ENCODE measurements at places on chromosomes 16 and 17.

DNA sequence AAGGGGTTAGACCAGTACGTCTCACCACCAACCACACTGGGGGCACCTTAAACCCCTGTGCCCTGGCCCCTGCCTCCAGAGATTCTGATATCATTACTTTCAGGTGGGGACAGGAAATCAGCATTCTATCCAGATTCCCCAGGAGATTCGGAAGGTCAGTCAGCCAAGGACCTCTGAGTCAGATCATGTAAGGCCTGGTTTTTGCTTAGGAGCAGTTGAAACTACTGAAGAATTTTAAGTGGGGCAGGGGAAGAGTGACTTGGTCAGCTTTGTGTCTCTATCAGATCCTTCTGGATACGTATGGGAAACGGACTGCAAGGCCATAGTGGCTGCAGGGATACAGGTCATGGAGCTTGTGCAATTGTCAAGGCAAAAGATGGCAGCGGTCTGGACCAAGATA is 9.0 kb downstream of the EMP2 start:
- H3K4me3 ChIP-seq = no peak overlapping the region
- H3K36me3 ChIP-seq = no peaks in the 10 kb centered on the region
- no peak for DNase-seq
- no peak overlapping the region for H3K27ac ChIP-seq
- no peaks in the 10 kb centered on the region for H3K27me3 ChIP-seq

DNA sequence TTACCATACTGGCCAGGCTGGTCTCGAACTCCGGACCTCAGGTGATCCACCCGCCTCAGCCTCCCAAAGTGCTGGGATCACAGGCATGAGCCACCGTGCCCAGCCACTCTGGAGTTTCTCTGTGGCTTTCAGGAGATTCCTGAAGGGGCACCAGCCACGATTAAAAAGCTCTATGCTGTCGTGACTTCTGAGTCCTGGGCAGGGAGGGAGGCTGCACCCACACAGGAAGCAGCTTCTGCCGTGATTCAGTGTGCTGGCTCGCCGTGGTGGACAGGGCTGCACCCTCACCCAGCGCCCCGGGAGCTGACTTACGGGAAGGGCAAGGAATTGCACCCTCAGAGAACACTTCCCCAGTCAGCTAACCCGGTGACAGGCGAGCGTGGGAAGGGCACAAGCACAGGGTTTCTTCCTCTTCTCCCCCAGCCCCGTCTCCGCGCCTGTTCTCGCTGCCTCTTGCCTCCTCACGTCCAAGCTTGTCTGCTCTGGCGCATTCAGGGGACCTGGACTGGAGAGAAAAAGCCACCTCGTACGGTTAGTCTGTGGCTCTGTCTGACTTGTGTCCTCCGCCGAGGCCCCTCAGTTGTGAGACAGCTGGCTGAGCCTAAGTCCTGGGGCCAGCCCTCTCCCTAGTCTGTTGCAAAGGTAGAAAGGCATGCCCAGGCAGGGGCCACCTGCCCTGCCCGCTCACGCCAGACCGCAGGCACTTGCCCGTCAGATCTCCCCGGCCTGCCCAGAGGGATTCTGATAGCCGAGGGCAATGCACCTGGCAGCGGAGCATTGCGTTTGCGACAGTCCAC is 145.0 kb downstream of the SEC14L1 start:
- H3K27ac ChIP-seq = peak overlapping the region; percentile 93
- H3K27me3 ChIP-seq = no peaks in the 10 kb centered on the region
- H3K4me3 ChIP-seq = no peak overlapping the region
- H3K4me1 ChIP-seq = peaks cover 45% of the 10 kb centered on the region
- no peaks in the 10 kb centered on the region for H3K36me3 ChIP-seq

- peaks cover 7% of the 10 kb centered on the region for H3K27me3 ChIP-seq
- H3K4me1 ChIP-seq = no peaks in the 10 kb centered on the region
- no peak overlapping the region for H3K27ac ChIP-seq
- H3K4me3 ChIP-seq = no peak overlapping the region
- peak; percentile 40 for DNase-seq
- H3K36me3 ChIP-seq = peaks cover 4% of the 10 kb centered on the region
These were observed 20.0 kb downstream of the AARSD1 start for GRCh38 chr17:42944211-42944610.

DNA sequence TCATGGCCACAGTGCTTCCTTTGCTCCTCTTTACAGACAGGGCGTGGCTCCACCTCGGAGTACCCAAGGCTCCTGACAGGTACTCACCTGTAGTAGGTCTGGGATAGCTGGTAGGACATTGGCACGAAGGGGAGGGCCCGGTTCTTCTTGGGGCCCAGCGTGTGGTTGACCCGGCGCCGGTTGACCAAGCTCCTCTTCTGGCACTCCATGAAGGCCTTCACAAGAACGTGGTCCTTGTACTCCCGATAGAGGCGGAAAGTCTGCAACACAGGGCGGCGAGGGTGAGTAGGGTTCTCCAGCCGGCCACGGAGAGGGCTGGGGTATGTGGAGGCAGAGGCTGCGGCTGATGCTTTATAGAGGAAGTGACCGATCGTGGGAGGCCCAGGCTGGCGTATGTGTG is 69.7 kb downstream of the IL21R start:
- peaks cover 19% of the 10 kb centered on the region for H3K4me1 ChIP-seq
- H3K4me3 ChIP-seq = no peak overlapping the region
- no peak for DNase-seq
- H3K36me3 ChIP-seq = peaks cover 87% of the 10 kb centered on the region
- H3K27ac ChIP-seq = no peak overlapping the region

DNA sequence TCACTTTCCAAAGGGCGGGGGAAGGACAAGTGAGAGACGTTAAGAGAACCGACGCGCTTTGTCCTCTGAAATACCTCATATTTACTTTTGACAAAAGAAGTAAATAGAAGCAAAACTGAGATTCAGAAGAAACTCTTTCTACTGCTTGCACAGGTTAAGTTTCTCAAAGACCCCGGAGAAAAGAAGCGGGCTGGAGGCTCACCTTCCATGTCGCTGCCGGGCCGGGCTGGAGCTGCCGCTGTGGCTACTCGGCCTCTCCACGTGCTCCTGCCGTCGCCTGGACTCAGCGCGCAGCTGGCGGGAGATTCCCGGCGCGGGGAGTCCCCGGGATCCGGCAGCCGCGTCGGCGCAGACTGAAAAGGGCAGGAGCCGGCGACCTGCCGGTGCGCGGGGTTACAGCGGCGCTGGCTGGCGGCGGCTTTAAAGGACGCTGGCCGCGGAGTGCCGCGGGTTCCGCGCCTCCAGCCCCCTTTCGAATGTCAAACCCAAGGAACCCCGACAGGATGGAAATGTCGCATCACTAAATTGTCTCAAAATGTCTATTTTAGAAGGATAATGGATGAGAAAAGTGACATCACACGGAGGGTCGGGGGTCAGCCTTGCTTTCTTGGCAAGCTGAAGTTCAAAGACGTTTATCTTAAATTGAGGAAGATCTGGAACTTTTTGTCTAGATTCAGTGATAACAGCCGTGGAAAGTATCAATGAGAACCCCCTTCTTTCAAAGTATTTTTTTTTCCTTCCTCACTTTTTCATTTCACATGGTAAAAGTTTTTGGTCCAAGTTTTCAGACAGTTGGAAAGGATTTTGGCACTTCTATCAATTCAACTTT is at the start of gene IKZF3:
IKZF3 (minus strand) TSS at position 395 of the 829 bp plus-strand sequence; CDS start at position 209, 186 bp downstream.
- peaks cover 2% of the 10 kb centered on the region for H3K4me1 ChIP-seq
- H3K27ac ChIP-seq = no peak within 1 kb of the TSS

DNA sequence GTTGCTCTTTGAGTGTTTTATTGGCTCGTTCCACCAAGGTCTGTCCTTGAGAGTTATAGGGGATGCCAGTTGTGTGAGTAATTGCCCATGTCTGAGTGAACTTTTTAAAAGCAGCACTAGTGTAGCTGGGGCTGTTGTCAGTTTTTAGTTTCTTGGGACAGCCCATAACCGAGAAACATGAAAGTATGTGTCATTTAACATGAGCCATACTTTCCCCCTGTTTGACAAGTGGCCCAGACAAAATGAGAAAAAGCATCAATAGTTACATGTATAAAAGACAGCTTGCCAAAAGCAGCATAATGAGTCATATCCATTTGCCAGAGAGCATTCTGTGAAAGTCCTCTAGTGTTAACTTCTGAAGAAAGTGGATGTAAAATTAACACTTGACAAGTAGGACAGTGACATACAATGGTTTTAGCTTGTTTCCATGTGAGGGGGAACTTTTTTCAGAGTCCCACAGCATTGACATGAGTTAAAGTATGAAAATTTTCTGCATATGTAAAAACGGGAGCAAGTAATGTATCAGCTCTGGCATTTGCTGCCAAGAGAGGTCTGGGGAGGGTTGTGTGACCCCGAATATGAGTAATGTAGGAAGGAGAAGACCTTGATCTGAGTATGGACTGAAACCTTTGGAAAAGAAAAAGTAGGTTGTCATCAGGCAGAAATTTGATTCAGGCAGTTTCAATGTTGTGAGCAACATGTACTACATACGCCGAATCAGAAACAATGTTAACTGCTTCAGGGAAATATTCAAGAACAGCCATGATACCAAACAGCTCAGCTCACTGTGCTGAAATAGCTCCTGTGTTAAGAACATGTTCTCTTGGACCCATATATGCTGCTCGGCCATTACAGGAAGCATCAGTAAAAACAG is 56.8 kb upstream of the ARL4D start:
- H3K4me3 ChIP-seq = no peak overlapping the region
- H3K27ac ChIP-seq = no peak overlapping the region
- peak; percentile 74 for DNase-seq
- H3K4me1 ChIP-seq = peaks cover 8% of the 10 kb centered on the region
- no peaks in the 10 kb centered on the region for H3K27me3 ChIP-seq

DNA sequence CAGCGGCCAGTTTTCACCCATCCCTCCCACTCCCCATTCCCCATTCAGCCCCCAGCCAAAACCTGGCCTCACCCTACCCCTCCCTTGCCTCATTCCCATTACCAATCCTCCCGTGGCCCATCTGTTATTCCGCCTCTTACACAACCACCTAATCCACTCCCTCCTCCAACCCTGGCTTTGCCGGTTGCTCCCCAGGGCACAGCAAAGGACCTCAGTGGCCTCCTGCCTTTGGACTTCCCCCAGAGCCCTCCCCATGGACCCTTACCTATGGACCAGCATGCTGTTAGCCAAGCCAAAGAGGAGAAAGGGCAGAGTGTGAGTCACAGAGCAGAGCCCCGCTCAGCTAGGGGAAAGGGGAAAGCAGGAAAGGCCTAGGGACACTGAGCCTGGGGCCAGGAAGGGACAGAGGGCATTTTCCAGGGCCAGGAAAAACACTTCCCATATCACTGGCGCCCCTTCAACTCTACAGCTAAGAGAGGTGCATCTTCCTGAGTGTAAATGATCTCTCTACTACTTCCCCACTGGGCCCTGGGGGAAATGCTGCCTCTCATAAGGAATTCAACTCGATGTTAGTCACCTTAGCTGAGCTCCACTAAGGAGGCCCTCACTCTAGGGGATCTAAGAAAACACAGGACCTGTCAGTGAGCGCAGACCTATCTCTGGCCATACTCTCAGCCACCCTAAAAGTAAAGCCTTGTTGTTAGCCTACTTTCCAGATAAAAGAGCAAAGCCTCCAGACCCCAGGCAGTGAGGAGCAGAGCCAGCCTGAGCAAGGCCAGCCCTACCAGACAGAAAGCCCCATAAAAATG is 10.6 kb downstream of the PEMT start:
- H3K27ac ChIP-seq = no peak overlapping the region
- no peak overlapping the region for H3K4me3 ChIP-seq
- H3K4me1 ChIP-seq = peaks cover 7% of the 10 kb centered on the region
- peak; percentile 27 for DNase-seq

- peaks cover 65% of the 10 kb centered on the region for H3K27me3 ChIP-seq
- DNase-seq = no peak
- no peak overlapping the region for H3K27ac ChIP-seq
- H3K4me3 ChIP-seq = no peak overlapping the region
- H3K36me3 ChIP-seq = no peaks in the 10 kb centered on the region
- H3K4me1 ChIP-seq = no peaks in the 10 kb centered on the region
These were observed 33.9 kb downstream of the NGFR start for GRCh38 chr17:49528966-49529365.

DNA sequence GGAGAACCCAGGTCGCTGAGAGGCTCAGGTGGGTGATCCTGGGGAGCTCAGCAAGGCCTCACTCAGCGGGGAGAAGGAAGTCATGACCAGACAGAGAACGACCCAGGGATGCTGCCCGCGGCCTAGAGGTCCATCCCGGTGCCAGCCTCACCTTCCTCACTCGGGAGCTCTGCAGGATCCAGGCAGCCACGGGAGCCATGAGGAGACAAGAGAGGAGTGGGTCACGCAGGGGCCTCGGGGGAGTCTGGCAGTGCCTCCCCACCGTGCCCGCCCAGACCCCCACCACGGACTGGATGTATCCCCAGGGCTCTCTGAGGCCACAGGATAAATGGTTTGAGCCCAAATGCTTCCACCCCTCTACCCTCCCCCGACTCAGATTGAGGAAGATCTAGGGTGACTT is 10.7 kb downstream of the ATP2A3 start:
- H3K36me3 ChIP-seq = no peaks in the 10 kb centered on the region
- no peak overlapping the region for H3K4me3 ChIP-seq
- no peaks in the 10 kb centered on the region for H3K27me3 ChIP-seq
- DNase-seq = no peak
- no peaks in the 10 kb centered on the region for H3K4me1 ChIP-seq
- no peak overlapping the region for H3K27ac ChIP-seq

DNA sequence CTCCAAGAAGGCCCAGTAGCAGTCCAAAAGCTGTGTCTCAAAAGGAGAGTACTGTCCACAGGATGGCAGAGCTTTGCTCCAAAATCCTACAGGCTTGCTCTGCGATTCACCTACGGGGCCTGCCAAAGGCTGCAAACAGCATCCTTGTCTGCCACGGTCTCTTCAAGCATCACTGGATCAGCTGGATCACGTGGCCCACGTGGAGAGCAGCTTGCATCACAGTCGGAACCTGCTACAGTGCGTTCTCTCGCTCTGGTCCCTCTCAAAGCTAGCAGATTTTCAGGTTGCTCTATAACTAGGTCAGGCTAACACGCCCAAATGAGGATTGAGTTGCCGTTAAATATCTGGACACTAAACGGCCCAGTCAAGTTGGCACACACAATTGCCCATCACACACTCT is 8.4 kb upstream of the TIMM22 start:
- DNase-seq = no peak
- no peaks in the 10 kb centered on the region for H3K36me3 ChIP-seq
- H3K4me1 ChIP-seq = no peaks in the 10 kb centered on the region
- no peak overlapping the region for H3K4me3 ChIP-seq

- H3K4me1 ChIP-seq = peaks cover 5% of the 10 kb centered on the region
- H3K27ac ChIP-seq = no peak overlapping the region
- H3K4me3 ChIP-seq = no peak overlapping the region
- no peaks in the 10 kb centered on the region for H3K27me3 ChIP-seq
- H3K36me3 ChIP-seq = peaks cover 9% of the 10 kb centered on the region
These were observed 2.0 kb upstream of the SEPHS2 start for GRCh38 chr16:30447512-30448226.

GRCh38 chr17:68906638-68907037 is 48.6 kb downstream of the ABCA8 start:
- no peaks in the 10 kb centered on the region for H3K27me3 ChIP-seq
- no peak overlapping the region for H3K4me3 ChIP-seq
- 0 out of 2 replicates have a peak, but pooled peaks cover 2% of the 10 kb centered on the region for H3K36me3 ChIP-seq
- peaks cover 13% of the 10 kb centered on the region for H3K4me1 ChIP-seq
- H3K27ac ChIP-seq = no peak overlapping the region

GRCh38 chr16:31505483-31505882 is 2.7 kb downstream of the RUSF1 start:
- no peak for DNase-seq
- H3K4me1 ChIP-seq = peaks cover 9% of the 10 kb centered on the region
- no peak overlapping the region for H3K27ac ChIP-seq
- no peak overlapping the region for H3K4me3 ChIP-seq
- H3K36me3 ChIP-seq = peaks cover 16% of the 10 kb centered on the region
- H3K27me3 ChIP-seq = no peaks in the 10 kb centered on the region

All from IMR-90 (cell line).